ENCODE measurements at places on chromosomes 13 and 19.

DNA sequence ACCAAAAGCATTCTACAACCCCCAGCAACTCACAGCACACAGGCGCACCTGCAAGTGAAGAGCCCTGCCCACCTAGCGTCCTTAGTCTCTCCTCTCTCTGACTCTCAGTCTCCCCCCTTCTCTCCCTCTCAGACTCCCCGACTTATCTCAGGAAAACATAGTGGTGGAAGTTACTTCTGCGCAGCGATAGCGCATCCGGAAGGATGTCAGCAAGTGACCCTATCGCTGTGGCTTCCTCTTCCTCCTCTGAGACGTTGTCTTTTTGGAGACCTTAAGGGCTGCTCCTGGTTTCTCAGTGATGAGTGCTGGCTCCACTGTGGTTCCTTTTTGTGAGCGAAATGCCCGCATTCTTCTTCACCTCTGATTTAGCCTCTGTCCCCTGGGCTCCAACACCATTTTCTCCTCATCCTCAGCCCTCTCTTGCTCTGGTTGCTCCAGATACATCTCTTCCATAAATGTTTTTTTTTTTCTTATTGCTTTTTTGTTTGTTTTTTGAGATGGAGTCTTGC lies 1.4 kb upstream of the YIF1B start:
- DNase-seq, result no peak

DNA sequence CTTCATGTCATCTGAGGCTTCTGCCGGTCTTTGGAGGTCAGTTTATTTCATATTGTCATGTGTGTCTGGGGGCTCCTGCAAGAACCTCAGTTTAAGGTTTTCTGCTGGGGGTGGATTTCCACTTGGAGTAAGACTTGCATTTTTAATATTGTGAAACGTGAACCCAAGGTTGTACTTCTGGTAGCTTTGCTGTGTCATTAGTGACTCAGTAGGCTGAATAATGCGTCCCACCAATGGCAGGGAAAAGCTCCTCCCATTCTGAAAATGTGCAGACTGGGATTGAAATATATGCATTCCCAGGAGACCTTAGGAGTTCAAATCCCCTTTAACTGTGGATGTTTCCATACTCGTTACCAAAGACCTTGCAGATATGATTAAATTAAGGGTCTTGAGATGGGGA lies 46.2 kb downstream of the ING1 start:
- no peak for DNase-seq

DNA sequence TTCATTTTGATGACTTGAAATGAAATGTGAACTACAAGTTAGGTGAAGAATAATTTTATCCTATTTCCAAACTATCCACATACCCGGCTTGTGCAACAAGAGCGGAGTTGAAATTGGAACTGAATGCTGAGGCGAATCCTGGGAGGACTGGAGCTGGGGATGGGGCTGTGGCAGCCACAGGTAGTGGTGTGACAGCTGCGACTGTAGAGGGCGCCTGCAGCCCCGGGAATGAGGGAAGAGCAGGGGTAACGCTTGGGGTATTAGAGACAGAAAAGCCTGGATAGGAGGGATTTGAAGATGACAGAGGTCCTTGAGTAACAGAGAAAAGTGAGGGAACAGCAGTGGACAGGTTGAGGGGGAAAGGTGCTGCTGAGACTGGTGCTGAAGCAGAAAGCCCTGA lies 22.0 kb upstream of the STOML3 start:
- peak; percentile 30 for DNase-seq

DNA sequence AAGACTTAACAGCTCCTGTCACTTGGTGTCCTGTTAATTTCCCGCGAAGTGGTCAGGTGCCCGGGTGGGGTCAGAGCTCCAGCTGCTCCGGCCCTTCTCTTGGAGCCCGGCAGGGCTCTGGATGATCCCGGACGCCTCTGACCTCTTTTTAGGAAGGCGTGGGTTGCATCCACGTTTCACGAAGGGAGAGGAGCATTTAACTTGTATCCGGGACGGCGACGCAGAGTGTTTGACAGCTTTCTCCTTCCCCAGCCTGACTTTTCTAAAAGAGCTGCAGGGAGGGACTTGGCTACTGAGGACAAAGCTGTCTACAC lies 656 bp downstream of the ZNF155 start:
- peak; percentile 28 for DNase-seq

GRCh38 chr19:6774821-6775707 lies 2.6 kb downstream of the VAV1 start:
- DNase-seq, result no peak

DNA sequence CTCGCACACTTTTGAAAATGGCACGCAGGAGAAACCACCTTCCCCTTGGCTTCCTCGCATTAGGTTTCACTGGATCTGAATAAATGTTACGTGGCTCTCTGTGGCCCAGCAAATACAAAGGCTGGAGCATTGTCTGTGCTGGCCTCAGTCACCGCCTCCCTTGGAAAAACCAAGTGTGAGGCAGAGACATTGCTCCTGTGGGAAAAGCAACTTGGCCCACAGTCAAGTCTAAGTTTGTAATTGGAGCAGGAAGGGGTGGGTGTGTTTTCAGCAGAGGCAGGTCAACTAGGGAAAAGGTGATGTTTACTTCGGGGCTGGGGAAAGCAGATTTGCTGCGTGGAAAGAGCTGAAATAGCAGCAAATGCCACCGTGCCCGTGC lies 101.6 kb downstream of the IRS2 start:
- DNase-seq, result no peak

DNA sequence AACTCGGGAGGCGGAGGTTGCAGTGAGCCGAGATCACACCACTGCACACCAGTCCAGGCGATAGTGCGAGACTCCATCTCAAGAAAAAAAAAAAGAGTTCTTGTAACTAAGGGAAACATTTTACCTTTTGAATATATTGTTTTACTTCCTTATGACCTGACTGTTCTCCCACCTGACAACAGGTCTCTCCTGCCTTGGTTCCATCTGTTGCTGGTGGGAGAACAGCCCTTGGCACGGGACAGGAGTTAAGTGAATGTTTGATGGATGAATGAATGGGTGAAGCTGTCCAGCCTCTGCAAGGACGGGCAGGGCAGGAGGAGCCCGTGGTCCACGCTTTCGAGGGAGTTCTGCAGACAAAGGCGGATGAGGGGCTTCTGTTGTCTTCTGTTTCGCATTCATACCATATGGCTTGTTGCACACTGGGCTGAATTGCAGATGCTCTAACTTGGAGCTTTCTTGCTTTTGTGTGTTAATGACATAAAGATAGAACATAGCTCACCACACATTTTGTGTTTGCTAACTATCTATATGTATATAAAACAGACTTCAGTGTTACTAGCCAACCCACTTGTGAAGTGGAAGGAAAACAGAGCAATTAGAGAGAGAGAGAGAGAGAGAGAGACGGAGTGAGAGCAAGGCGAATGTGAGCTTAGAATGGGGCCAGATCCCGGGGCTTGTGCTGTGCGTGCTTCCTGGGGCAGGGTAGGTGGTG lies 16.2 kb upstream of the CCNE1 start:
- DNase-seq, result no peak

- peak; percentile 75 for DNase-seq
These were observed at the start of gene MARK4 for GRCh38 chr19:45250832-45251451. MARK4 (plus strand) TSS chr19:45251271; CDS start chr19:45251589, 318 bp downstream.

DNA sequence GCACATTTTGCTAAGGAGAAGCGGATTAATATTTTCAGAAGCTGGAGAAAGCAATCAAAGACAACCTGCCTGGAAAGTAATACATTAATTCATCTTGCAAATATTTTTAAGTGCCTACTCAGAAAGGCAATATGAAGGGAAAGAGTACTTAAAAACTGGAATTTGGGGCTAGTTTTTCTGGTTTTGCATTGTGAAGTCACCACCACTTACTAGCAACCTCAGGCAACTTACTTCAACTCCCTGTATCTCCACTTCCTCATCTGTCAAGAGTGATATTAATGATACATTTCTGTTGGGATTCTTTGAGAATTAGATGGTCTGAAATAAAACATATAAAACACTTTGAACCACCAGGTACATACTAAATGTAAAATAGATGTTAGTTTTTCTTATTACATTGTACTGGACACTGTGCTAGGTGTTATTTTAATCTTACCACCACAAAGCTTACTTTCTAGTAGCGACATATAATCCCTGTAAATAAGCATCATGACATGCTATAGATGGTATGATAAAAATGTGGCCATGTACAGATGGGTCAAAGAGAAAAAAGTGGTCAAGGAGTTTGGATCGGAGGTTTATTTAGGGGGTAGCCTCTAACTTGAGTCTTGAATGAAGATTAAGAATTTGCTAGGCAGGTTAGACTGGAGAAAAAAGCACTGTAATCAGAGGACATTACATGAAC lies 101.2 kb downstream of the SPRY2 start:
- no peak for DNase-seq

- DNase-seq, result peak; percentile 74
These were observed 8.2 kb downstream of the RASGRP4 start for GRCh38 chr19:38417544-38418506.

DNA sequence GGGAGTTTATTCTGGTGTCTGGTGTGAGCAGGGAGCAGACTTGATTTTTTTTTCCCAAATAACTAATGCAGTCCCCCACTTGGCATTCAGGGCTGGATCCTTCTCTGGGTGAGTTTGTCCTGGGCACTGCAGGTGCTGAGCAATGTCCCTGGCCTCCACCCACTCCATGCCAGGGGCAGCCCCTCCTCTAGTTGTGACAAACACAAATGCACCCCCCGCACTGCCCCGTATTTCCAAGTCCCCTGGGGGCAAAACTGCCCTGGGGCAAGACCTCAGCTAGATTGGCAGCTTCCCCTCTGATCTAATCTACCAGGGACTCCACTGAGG lies 6.4 kb downstream of the MOB3A start:
- DNase-seq, result no peak

DNA sequence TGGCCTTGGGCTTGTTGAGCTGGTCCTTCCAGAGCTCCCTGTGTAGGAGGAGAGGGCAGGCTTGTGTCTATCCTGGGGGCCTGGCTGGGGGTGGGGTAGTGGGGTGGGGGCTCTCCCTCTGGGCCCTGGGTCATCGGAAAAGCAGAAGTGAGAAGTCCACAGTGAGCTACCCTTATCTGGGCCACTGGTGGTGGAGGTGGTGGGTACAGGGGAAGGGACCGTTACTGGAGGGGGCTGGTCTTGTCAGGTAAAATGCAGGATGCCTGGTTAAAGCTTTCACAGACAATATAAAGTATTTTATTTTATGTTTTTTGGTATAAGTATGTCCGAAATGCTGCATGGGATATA lies 342 bp upstream of the SIGLEC10 start:
- no peak for DNase-seq

DNA sequence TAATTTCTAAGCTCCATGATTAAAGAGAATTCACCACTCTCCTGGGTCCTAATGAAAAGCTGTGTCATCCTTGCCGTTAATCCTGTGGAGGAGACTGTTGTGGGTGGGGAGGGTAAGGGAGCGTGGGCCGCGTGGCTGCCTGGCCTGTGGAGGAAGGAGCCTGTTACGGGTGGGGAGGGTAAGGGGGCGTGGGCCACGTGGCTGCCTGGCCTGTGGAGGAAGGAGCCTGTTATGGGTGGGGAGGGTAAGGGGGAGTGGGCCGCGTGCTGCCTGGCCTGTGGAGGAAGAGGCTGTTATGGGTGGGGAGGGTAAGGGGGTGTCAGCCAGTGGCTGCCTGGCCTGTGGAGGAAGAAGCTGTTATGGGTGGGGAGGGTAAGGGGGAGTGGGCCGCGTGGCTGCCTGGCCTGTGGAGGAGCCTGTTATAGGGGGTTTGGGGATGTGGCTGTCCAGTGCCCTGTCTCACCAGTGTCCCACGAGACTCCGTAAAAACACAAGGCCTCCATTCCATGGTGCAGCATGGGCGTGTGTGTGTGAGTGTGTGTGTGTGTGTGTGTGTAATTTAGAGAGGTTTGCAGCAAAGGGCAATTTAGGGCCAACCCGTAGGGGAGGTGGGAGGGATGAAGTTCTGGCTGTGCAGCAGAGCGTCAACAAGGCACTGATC lies 15.6 kb upstream of the DCUN1D2 start:
- no peak for DNase-seq

GRCh38 chr13:112796190-112796915 lies 106.5 kb downstream of the ATP11A start:
- DNase-seq, result no peak

- no peak for DNase-seq
These were observed 1254.2 kb upstream of the SLC10A2 start for GRCh38 chr13:104320446-104320845.

DNA sequence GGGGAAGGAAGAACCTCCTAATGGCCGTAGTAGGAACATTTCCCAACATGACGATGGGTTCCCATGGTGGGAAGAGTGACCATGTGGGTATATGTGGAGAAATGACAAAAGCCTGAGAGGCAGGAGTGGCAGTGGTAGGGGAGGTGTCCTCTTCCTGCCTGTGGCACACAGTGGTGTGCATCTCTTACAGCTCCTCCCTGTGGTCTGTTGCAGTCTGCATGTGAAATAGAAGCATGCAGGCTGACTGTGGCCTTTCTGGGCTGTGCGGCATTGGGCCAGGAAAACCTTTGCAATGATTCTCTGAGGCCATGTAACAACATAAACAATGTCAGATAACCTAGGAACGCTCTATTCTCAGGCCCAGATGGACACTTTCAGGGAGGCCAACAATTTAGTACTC lies 84.0 kb downstream of the LACC1 start:
- DNase-seq, result no peak

DNA sequence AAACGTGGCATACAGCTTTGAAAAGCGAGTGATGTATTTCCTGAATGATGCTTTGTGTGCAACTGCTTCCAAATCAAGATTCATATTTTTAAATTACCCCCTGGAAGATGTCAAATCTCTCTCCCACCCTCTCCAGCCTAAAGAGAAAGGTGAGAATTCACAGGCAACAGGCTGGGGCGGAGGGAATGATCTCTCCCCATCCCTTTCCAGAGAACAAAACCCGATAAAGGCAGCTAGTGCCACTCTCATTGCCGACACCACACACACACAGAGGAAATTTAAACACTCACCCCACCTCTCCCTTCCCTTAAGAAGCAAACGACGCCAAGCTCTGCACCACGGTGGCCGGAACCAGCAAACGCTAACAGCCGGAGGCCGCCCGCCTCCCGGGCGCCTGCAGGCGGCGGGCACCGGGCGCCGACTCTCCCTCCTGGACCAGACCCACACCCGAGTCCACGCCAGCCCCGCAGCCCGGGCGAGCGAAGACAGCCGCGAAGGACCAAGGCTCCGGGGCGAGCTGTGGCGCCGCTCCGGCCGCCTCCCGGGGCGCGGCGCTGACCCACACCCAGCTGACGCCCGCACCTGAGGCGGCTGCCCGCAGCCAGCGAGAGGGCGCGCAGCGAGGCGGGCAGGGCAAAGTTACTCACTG lies 477 bp downstream of the LNX2 start:
- peak; percentile 58 for DNase-seq

- DNase-seq, result no peak
These were observed 141.7 kb downstream of the LACC1 start for GRCh38 chr13:44021422-44021821.
